Camera-type eye (tissue), 1 donor: ENCODE measurements at places on chromosomes 2 and 18. TPM values are rescaled to one million over a fixed set of nuclear protein-coding genes. Genes with fewer than 3 reads are reported as not detected.

The STRN gene
- total RNA-seq, result 37.5 TPM

The COLEC11 gene
- total RNA-seq, result 2.7 TPM

The ANKRD30BL gene
- total RNA-seq, result 7.3 TPM

The NTSR2 gene
- total RNA-seq, result 0.44 TPM

The RALB gene
- 52.9 TPM for total RNA-seq

The CXCR2 gene
- 0.99 TPM for total RNA-seq

The HOXD13 gene
- total RNA-seq, result not detected

The DNAH6 gene
- total RNA-seq, result 2.5 TPM

The KIF1A gene
- 133 TPM for total RNA-seq

The AGBL5 gene
- 19.0 TPM for total RNA-seq

The MTCL1 gene
- total RNA-seq, result 26.9 TPM

The RNF138 gene
- 30.7 TPM for total RNA-seq

The KLHL41 gene
- 209 TPM for total RNA-seq

The MAB21L4 gene
- total RNA-seq, result 0.77 TPM

The LYG1 gene
- total RNA-seq, result 1.5 TPM

The G6PC2 gene
- total RNA-seq, result 4.2 TPM

The MAP3K19 gene
- 0.11 TPM for total RNA-seq

The TXNL4A gene
- 26.2 TPM for total RNA-seq

The C2orf15 gene
- total RNA-seq, result 3.6 TPM

The PTPRN gene
- total RNA-seq, result 22.0 TPM

The UGT1A3 gene
- not detected for total RNA-seq

The RAD51AP2 gene
- total RNA-seq, result 0.27 TPM

The ASPRV1 gene
- total RNA-seq, result 4.3 TPM

The RNU2-63P gene
- not detected for total RNA-seq

The TEX44 gene
- total RNA-seq, result not detected

The FBXO48 gene
- 1.7 TPM for total RNA-seq

The FEV gene
- total RNA-seq, result not detected

The CHRNG gene
- total RNA-seq, result 2.0 TPM

The ANXA4 gene
- total RNA-seq, result 31.9 TPM

The GNAL gene
- total RNA-seq, result 17.5 TPM

The LRP1B gene
- total RNA-seq, result 9.5 TPM

The DAW1 gene
- total RNA-seq, result 0.44 TPM

The GPAT2 gene
- total RNA-seq, result 1.3 TPM

The SLC23A3 gene
- 1.3 TPM for total RNA-seq

The ANKRD30B gene
- not detected for total RNA-seq

The TMEM200C gene
- 3.6 TPM for total RNA-seq

The RIT2 gene
- total RNA-seq, result 0.38 TPM

The AAMP gene
- total RNA-seq, result 126 TPM

The SPATA3 gene
- not detected for total RNA-seq

The IL1F10 gene
- total RNA-seq, result not detected

The UGT1A4 gene
- total RNA-seq, result not detected
